NCI-H187 treated with DMSO at 0.1 percent for 48 hours (cell line): ENCODE measurements at places on chromosomes 5 and 9.
A peak's percentile ranks its signal among the peaks of the same experiment; 100 is the strongest.

GRCh38 chr5:94024101-94024500, 282.7 kb upstream of the POU5F2 start:
- DNase-seq: no peak

- DNase-seq: no peak
Observed at GRCh38 chr5:133506181-133506580, 106.2 kb downstream of the FSTL4 start.

- no peak for DNase-seq
Observed at GRCh38 chr5:166708291-166708690, 1583.2 kb upstream of the WWC1 start.

GRCh38 chr5:60287174-60287771, 393.7 kb upstream of the PDE4D start:
- DNase-seq: no peak

GRCh38 chr9:91240596-91241165, 121.0 kb downstream of the AUH start:
- DNase-seq: no peak

GRCh38 chr5:135377751-135378680, 21.0 kb downstream of the MACROH2A1 start:
- DNase-seq: no peak

DNA sequence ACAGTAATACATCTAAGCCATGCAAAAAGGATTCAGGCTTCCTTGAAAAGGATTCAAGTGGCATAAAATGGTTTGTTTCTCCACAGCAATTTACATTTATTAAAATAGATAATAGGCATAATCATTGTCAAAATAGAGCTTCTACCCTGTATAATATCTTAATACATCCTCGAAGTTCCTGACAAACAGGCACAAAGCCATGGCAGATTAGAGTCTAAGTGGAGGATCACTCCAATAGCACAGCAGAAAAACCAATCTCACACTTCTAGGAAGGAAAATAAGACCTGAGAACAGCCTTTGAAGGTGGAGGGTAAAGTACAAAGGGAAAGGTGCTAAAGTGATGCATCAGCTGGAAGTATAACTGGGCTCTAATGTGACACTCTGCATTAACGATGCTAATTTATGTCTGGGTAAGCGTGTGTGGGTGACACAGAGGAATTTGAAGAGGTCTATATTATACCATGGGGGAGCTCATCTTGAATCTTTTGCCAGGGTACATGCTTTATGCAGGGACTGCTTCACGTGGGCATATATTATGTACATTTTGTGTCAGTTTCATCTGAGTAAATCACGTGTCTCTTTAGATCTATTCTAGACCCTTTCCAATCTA, 28.8 kb downstream of the PPP2R2B start:
- no peak for DNase-seq

- DNase-seq: no peak
Observed at GRCh38 chr9:27460226-27461023, 63.7 kb upstream of the IFNK start.

GRCh38 chr9:71025728-71026127, 95.7 kb downstream of the TRPM3 start:
- DNase-seq: no peak

DNA sequence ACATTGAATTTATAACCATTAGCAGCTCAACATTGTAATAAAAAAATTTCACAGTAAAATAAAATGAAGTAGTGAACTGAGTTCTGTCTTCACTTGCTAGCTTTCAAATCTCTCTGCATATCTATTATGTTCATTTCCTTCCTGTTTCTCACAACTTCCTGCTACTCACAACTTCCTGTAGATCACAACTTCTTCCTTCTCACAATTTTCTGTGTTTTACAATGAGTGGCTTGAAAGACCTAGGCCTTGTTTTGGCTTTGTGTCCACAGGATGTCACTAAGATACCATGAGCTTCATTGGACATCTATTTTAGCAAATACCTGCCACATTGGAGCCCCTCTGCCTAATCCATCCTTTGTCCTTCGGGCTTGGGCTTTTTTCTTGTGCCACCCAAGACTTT, 480.3 kb upstream of the ADAMTS16 start:
- no peak for DNase-seq

GRCh38 chr5:65718576-65719310, 3.2 kb downstream of the SGTB start:
- DNase-seq: no peak

GRCh38 chr5:114702731-114703130, 340.9 kb downstream of the KCNN2 start:
- no peak for DNase-seq

DNA sequence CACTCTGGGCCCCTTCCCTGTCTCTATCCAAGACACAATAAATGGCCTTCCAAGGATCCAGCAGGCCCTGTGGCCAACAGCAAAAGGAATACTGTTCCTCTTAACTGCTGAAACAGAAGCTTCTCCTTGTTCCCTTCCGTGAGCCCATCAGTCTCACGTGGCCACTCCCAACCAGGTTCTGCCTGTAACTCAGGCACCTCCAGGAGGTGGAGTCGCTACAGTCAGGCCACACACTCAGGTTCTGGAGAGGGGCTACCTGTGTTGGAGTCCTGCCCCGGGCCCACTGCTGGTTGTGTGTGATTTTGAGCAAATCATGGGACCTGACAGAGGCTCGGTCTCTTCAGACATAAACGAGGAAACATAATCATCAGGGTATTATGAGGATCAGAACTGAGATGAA, 10.3 kb downstream of the FAT2 start:
- no peak for DNase-seq

- no peak for DNase-seq
Observed at GRCh38 chr5:59887274-59887673, 6.3 kb downstream of the PDE4D start.

- DNase-seq: no peak
Observed at GRCh38 chr5:79924936-79925893, 65.8 kb downstream of the MTX3 start.

DNA sequence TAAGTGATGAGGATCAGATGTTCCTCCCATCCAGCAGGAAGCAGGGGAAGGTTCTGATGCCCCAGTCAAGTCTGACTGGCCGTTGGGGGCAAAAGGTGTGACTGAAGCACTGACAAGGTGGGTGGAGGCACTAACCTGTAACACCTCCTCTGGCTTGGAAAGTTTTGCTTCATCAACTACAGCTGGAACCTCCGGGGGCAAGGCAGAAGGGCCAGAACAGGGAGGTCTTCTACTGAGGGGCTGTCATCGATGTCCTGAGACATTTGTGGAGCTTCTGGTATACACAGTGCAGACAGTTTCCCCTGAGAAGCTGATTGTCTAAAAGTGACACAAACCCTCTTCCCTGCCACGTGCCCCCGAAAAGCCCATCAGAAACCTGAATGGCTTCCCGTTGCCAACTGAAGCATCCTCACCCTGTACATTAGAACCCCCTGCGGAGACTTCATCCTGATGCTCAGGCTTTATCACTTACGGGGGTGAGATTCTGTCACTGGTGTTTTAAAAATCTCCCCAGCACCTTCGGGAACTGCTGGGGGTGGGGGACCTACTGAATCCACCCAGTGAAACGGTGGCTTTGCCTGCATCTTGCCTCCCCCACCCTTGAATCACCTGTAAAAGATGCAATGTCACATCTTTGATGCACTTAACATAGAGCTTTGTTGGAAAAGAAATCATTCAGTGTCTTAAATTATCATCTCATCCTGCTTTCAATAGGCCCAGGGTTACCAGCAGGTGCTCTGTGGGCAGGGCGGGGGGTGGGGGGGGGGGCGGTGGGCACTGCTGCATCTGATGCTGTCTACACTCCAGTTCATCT, 24.6 kb downstream of the TRAF1 start:
- DNase-seq: peak; percentile 15

DNA sequence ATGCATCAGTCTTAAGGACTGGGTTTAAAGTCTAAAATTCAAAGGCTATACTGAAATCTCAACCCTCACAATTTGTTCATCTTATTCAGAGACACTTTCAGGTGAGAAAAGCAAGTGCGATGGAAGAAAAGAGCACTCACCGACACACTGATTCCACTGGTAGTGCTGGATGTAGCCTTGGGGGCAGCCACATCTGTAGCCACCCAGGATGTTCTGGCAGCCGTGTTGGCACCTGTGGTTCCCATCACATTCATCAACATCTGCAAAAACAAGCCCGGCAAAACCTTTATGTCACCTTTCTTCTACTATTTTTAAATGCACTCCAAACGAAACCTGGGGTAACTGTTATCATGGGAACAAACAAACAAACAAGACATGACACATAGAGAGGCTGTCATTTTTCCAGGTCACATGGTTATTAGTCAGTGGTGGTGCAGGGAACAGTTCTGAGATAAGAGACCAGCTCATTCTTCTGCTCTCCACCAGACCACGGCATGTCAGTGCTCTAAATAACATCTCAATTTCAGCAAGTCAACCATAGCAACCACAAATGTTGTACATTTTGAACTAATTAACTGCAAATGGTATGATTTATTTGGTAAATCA, 188.4 kb downstream of the SLC12A2 start:
- DNase-seq: no peak
